ENCODE measurements at places on chromosomes 13 and 19.

- DNase-seq = no peak
Observed at GRCh38 chr19:29644210-29644609, 21.1 kb upstream of the PLEKHF1 start.

DNA sequence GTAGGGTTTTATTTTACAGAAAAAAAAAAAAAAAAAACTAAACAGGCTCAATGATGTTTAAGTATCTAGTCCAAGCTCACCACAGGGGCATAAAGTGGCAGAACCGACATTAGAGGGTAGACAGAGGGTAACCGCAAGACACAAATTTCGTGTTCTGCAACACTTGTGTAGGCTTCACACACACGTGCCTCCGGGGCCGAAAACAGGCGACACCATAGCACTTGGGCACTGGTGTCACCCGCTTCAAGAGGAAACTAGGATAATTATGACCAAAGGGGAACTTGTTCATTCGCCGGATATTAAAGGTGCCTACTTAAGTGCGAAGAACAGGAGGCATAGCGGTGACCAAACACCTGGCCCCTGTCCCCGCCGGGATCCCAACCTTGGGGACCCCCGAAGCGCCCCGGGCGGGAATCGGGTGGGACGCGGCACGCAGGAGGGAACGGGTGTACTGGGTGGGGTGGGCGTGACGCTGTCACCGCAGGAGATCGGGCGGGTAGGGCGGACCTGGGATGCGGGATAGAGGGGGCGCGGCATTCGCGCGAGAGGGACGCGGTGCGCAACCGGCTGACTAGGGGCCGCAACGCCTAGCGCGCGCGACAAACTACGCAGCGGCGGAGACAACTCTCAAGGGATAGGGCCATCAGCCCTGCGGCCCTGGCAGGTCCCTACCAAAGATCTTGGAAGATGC is 558 bp downstream of the MZT1 start:
- DNase-seq = no peak

GRCh38 chr13:95378603-95379002 is 77.4 kb upstream of the ABCC4 start:
- DNase-seq = no peak

- no peak for DNase-seq
Observed at GRCh38 chr13:33528896-33529295, 243.3 kb upstream of the STARD13 start.

- no peak for DNase-seq
Observed at GRCh38 chr13:100361504-100361903, 227.1 kb downstream of the GGACT start.

DNA sequence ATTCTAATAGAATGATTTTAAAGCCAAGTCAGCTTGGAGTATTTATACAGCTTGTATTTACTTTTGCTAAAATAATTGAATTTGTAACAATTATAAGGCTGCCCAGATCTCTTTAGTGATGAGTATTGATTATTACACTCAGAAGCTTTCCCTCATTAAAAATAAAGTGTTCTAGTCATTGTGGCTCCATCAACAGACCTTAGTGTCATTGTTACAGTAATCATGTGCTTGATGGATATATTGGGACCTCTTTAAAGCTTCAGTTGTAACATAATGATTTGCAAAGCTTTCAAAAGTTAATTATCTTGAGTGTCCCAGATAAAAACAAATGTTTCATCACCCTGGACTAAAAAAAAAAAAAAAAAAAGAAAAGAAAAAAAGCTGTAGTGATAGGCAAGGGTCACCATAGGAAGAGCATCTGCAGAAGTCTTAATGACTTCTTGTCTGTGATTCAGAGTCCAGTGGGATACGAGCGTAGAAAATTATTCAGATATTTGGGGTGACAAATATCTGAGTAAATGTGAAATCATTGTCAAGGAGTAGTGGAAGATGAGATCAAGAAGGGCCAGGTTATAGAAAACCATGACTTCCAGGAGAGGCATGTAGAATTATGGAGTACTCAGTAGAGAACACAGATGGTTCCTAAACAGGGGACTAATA is 369.6 kb downstream of the DCT start:
- no peak for DNase-seq

- DNase-seq = no peak
Observed at GRCh38 chr19:9819596-9819909, 674 bp upstream of the FBXL12 start.

- no peak for DNase-seq
Observed at GRCh38 chr19:15776991-15777970, 10.2 kb upstream of the OR10H5 start.

DNA sequence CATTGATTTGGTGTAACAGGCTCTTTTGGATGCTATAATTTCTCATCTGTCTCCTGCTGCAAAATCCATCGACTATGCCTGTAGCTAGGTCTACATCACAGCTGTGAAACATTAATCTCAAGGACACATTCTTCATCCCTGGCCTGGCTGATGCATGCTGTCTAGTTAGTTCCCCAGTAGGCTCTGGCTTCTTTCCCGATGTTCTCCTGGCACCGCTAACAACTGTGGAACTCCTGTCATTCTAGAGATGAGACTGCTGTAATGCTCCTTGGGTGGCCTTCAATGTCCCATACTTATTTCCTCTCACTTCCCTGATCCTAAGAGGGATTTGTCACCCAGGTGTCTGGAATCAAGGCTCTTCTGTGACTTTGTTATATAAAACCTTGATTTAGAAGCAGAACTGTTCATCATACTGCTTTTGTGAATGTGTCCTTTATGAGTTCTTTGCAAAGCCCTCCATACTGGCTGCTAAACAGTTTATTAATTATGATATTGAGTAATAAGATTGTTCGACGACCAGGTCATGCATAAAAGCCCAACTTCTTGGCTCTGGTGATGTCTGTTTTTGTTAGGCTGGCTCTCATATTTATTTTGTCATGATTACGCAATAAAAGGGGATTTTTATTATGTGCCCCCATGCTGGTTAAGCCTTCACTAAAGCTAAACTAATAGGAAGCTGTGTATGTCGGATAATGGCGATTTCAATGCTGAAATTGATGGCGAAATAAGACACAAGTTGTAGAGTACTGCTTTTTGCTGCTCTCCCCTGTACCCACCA is 227.5 kb downstream of the DCT start:
- no peak for DNase-seq

DNA sequence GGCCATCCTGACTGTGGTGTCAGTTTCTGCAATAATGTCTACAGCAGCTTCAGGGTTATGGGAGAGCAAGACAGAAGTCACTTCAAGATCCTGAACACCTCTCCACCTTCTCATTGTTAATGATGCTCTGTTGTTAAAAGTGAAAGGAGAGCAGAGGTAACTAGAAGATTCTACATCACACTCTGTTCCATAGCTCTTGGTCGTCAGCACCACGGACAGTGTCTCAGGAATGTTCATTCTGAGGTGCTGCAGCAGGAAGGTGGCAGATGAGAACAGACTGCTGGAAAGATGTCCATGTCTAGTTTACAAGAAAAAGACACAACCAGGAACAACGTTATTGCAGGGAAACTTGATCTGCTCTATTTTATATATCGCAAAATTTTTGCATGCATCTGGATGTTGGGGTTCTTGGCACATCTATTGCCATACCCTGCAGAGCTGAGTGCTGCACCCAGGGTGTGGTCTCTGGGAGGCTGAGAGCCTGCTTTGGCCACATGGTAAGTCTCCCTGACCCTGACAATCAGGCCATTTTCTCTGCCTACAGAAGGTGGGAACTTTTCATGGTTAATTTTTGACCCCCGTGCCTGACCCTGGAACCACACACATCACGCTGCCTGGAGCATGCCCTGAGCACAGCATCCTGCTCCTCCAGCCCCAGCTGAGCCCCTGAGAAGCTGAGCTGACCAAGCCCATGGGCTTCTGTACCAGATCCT is 12.7 kb downstream of the CEACAM21 start:
- DNase-seq = no peak

DNA sequence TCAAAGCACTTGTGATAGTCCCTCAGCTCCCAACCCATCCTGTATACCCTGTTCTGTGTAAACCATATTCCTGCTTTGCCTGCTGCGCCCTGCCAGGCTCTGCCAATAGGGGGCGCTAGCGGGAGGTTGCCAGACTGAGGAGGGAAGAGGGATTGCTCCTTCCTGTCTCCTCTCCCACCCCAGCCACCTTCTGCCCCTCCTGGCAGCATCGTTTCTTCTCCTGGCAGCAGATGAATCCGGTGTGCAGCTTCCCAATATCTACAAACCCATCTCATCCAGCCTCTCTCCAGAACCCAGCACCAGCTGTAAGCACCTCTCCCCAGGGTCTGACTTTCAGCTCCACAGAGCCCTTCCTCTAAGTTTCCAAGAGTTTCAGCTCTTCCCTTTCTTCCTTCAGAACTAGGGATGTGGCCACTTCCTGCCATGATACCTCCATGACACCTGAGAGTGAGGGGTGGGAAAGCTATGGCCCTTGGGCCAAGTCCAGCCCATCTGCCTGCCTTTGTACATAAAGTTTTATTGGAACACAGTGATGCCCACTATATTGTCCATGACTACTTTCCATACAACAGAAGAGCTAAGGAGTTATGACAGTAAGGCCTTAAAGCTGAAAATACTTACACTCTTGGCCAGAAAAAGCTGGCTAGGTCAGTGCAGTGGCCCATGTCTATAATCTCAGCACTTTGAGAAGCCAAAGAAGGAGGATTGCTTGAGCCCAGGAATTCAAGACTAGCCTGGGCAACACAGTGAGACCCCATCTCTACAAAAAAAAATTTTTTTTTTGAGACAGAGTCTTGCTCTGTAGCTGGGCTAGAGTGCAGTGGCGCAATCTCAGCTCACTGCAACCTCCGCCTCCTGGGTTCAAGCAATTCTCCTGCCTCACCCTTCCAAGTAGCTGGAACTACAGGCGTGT is 34.5 kb upstream of the ATP1A3 start:
- DNase-seq = no peak

- DNase-seq = no peak
Observed at GRCh38 chr13:113106711-113107351, 1.2 kb downstream of the F7 start.

- DNase-seq = no peak
Observed at GRCh38 chr19:55493052-55493644, 4.9 kb downstream of the SSC5D start.

GRCh38 chr13:101757446-101758039 is 305.1 kb downstream of the ITGBL1 start:
- DNase-seq = no peak

- DNase-seq = no peak
Observed at GRCh38 chr19:889662-890295, 3.2 kb downstream of the MED16 start.

GRCh38 chr19:17402982-17403855 is 2.2 kb downstream of the BST2 start:
- DNase-seq = no peak

- DNase-seq = peak; percentile 31
Observed at GRCh38 chr19:41225238-41226052, 6.4 kb downstream of the AXL start.

- DNase-seq = no peak
Observed at GRCh38 chr19:40510526-40511115, 43.8 kb downstream of the SPTBN4 start.

Data from stimulated activated CD8-positive, alpha-beta memory T cell treated with anti-CD3 and anti-CD28 coated beads, Interleukin-4, amount 100 ng/mL, for 4 hours (primary cell).